ENCODE measurements at places on chromosomes 1 and 21. TPM values are rescaled to one million over a fixed set of nuclear protein-coding genes. Genes with fewer than 3 reads are reported as not detected.

Gene TMCO4
- total RNA-seq = 16.5 TPM

Gene SMPDL3B
- 0.27 TPM for total RNA-seq

Gene ZNF683
- total RNA-seq = 2.4 TPM

Gene ZNF644
- 49.7 TPM for total RNA-seq

Gene GOLT1A
- total RNA-seq = not detected

- no peak for DNase-seq
- H3K36me3 ChIP-seq = no peaks in the 10 kb centered on the region
- no peaks in the 10 kb centered on the region for H3K4me1 ChIP-seq
- no peak overlapping the region for H3K27ac ChIP-seq
- no peak overlapping the region for H3K4me3 ChIP-seq
- peaks cover 16% of the 10 kb centered on the region for H3K27me3 ChIP-seq
Observed at GRCh38 chr1:202213361-202214088, 19.9 kb downstream of the LGR6 start.

DNA sequence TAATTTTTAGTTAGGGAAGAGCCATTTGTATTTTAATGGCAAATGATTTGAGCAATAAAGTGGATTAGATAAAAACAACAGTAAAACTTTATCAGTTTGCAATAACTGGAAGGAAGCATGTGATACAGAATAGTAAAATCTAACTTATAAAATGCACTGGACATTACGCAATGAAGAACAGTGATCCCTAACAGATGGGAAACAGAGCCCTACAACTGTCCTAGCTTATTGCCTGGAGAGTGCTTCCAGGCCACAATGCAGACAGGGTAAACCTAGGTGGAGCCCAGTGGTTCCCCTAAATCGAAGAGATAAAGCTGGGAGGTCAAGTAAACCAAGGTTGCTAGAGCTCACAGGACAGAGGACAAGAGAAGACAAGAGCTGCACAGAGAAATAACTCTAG lies 7.0 kb downstream of the OMA1 start:
- H3K36me3 ChIP-seq = no peaks in the 10 kb centered on the region
- H3K4me3 ChIP-seq = no peak overlapping the region
- no peak for DNase-seq
- H3K27ac ChIP-seq = no peak overlapping the region
- H3K4me1 ChIP-seq = no peaks in the 10 kb centered on the region
- no peaks in the 10 kb centered on the region for H3K27me3 ChIP-seq

- no peak overlapping the region for H3K4me3 ChIP-seq
- H3K27me3 ChIP-seq = no peaks in the 10 kb centered on the region
- DNase-seq = no peak
Observed at GRCh38 chr1:219794085-219794743, 134.1 kb downstream of the SLC30A10 start.

DNA sequence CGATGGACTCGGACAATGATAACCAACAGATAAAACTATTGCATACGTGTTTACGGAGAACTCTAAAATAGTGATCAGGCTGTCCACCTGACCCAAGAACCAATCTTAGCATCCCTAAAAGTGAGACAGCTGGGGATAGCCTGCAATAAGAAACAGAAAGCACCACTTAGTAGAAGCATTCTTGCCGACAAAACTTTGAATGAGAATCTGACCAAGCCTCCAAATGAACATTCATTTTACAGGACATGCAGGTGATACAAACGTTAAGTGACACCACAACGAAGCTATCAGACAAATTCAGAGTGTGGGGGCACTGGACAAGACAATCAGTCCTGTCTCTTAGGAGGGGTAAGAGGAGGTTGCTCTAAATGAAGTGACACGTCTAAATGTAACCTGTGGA lies 1.2 kb downstream of the PSMG1 start:
- H3K4me3 ChIP-seq = peak overlapping the region; percentile 81
- H3K36me3 ChIP-seq = peaks cover 13% of the 10 kb centered on the region
- H3K4me1 ChIP-seq = peaks cover 24% of the 10 kb centered on the region
- DNase-seq = no peak

- DNase-seq = no peak
- no peaks in the 10 kb centered on the region for H3K27me3 ChIP-seq
- H3K4me1 ChIP-seq = no peaks in the 10 kb centered on the region
- H3K4me3 ChIP-seq = no peak overlapping the region
- no peak overlapping the region for H3K27ac ChIP-seq
- no peaks in the 10 kb centered on the region for H3K36me3 ChIP-seq
Observed at GRCh38 chr1:88741413-88741812, 57.3 kb downstream of the PKN2 start.

DNA sequence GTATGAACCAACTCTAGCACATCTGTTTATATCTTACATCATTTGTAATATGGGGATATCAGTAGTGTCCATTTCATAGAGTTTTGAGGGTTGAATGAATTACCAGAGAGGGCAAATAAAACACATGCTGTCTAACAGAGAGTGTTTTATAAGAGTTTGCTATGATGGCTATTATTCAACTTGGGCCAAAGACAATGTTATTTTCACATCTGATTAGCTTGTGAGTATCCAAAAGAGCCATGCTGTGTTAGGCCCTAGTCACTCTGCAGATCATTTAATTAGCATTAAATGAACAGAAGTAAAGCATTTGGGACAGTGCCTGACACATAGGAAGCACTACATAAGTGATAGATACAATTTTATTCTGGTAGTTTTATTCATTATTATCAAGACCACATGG lies 4.2 kb upstream of the RNF11 start:
- H3K27me3 ChIP-seq = no peaks in the 10 kb centered on the region
- peaks cover 13% of the 10 kb centered on the region for H3K4me1 ChIP-seq
- no peak overlapping the region for H3K27ac ChIP-seq
- H3K36me3 ChIP-seq = no peaks in the 10 kb centered on the region
- no peak overlapping the region for H3K4me3 ChIP-seq

GRCh38 chr1:42745851-42746250 lies 5.8 kb upstream of the CLDN19 start:
- peaks cover 12% of the 10 kb centered on the region for H3K36me3 ChIP-seq
- no peak overlapping the region for H3K27ac ChIP-seq
- no peak for DNase-seq
- H3K4me3 ChIP-seq = no peak overlapping the region
- no peaks in the 10 kb centered on the region for H3K4me1 ChIP-seq

DNA sequence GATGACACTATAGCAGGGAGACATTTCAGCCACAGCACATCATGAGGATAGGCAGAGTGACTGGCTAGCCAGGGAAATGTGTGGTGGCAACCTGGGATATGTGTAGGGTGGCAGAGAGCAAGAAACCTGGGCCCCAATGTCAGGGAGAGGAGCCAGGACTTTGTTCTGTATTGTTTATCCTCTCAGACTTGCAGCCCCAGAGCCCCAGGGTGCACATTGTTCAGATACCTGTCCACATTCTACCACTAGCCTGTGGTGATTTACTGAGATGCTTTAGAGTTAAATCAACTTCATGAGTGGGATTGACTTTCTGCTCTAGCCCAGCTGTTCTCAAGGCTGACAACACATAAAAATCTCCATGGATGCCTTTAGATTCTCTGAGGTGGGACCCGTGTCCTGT lies 61.5 kb downstream of the MAB21L3 start:
- no peak for DNase-seq
- peaks cover 13% of the 10 kb centered on the region for H3K4me1 ChIP-seq
- H3K4me3 ChIP-seq = no peak overlapping the region
- H3K27ac ChIP-seq = no peak overlapping the region
- no peaks in the 10 kb centered on the region for H3K27me3 ChIP-seq
- H3K36me3 ChIP-seq = no peaks in the 10 kb centered on the region

- H3K27ac ChIP-seq = peak overlapping the region; percentile 62
- DNase-seq = peak; percentile 67
Observed at GRCh38 chr1:2523891-2524609, 2.3 kb downstream of the PANK4 start.

- H3K36me3 ChIP-seq = no peaks in the 10 kb centered on the region
- H3K4me3 ChIP-seq = no peak overlapping the region
- DNase-seq = no peak
- H3K27me3 ChIP-seq = no peaks in the 10 kb centered on the region
Observed at GRCh38 chr1:217535601-217536377, 95.1 kb downstream of the GPATCH2 start.

DNA sequence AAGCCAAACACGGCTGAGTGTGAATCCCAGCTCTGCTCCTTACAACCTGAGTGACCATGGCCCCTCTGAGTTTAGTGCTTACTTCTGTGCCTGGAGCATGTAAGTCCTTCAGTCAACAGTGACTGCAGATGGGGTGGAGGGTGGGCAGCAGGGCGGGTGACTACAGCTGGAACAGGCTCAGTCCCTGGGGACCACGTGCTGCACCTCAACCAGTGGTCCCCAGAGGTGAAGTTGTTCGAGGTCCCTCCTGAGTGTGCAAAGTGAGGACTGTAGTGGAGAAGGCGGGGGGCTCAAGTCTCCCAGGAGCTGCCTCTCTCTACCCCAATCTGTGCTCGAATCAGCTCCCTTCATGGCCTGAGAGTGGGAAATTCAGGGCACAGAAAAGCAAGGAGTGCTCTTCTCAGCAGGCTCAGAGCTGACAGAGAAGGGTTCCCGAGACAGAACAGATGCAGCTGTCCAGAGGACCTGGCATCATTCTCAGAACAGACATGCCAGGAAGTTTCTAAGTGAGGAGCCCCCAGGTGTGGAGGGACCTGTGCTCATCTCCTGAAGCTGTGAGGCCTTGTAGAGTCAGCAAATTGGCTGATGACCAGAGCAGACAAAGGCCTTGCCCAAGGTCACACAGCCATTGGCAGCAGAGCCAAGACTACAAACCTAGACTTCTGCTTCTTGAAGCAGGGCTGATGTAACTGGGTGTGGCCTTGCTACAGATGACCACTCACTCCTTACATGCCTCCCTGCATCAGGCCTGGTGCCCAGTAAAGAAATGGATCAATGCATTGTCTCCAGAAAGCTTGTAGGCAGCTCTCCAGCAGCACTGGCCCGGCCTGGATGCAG lies 61.7 kb upstream of the EDN2 start:
- H3K4me3 ChIP-seq = no peak overlapping the region
- no peaks in the 10 kb centered on the region for H3K36me3 ChIP-seq
- no peak overlapping the region for H3K27ac ChIP-seq
- H3K27me3 ChIP-seq = no peaks in the 10 kb centered on the region
- DNase-seq = no peak

DNA sequence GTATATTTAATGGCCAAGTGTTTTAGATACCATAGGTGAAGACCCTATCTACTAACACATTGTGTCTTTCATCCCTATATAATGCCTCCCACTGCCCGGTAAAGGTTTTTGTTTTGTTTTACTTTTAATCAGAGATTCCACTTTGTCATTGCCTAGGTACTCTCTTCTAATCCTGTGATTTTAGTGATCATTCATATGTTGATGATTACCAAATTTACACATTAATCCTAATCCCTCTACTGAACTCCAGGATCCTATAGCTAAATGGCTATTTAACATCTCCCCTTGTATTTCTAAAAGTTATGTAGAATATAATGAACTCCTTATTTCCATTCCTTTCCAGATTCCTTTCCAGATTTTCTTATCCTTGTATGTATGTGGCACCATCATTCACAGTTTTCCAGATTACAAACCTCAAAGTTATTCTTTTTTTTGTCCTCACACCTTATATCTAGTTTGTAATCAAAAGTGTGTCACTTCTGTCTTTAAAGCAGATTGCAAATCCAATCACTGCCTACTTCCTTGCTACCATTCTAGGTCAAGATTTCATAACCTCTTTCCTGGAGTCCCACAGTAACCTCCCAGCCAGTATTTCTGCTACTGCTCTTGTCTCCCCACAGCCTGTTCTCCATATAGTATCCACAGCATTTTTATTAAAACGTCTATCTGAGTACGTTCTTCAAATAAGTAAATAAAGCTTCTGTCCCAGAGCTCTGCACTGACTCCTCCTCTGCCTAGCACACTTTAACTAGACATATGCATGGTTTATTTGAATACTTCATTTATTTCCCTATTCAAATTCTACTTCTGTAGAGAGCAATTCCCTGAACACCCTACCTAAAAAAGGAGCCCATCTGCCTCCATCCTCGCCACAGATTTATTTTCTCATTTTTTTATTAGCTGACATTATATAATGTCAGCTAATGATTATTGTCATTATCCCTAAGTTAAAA lies 157.8 kb downstream of the KCNT2 start:
- no peaks in the 10 kb centered on the region for H3K4me1 ChIP-seq
- no peak for DNase-seq
- H3K36me3 ChIP-seq = no peaks in the 10 kb centered on the region
